ENCODE measurements at places on chromosomes 12 and 14.

- no peak for DNase-seq
These were observed 336.8 kb upstream of the TMEM132C start for GRCh38 chr12:127930122-127930521.

- no peak for DNase-seq
These were observed 135.7 kb upstream of the SEL1L start for GRCh38 chr14:81669308-81669707.

DNA sequence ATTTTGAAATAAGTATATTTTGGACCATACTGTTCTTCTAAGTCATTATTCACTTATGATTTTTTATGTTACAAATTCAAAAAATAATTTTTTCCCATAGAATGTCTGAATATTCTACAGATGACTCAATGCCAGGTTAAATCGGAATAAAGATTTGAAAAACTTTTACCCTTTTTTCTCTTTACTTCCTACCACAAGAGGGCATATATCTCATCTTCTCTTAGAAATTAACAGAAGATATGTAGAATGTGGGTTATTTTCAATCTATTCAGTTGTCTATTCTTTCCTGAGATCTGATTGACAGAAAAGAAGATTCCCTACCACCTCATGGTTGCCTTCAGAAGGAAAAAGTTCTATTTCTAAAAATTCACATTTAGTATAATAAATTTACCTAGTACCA, 53.0 kb upstream of the KITLG start:
- DNase-seq = no peak

DNA sequence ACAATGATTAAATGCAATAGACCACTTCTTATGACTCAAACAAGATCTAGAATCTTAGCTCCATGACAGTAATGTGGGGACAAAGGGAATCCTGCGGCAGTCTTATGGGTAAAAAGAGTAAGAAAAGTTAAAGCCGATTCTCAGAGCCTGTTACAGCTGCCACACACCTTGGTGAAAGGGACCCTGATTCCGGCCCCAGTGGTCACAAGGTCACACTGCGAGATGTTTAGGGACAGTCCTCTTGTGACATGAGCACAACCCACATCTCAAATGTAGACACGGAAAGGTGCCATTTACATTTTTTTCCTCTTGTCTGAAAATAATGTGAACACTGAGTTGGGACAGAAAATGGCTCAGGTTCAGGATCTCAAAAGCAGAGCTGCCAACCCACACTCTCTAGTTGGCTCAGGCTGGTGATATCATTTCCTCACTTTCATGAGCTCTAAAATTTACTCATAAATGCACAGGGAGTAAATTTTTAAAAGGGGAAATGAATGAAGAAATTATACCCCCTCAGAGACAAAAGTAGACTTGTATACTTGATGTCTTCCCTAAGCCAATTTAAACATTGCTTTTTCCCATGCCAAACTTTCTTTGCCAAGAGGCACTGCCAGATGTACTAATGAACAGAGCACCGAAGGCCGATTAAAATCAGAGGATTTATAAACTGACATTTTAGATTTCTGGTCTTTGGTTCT, 113.1 kb upstream of the OVCH1 start:
- no peak for DNase-seq
